NCI-H1417 treated with DMSO at 0.1 percent for 48 hours (cell line): ENCODE measurements at places on chromosomes 1 and 21.

GRCh38 chr1:21706151-21706835 is 37.1 kb upstream of the RAP1GAP start:
- no peak for DNase-seq

- DNase-seq, result no peak
Observed at GRCh38 chr1:244067893-244068292, 16.8 kb downstream of the ZBTB18 start.

GRCh38 chr1:181179987-181180365 is 91.5 kb downstream of the IER5 start:
- peak; percentile 89 for DNase-seq

GRCh38 chr21:45922648-45923047 is 58.9 kb upstream of the COL6A1 start:
- no peak for DNase-seq

- no peak for DNase-seq
Observed at GRCh38 chr1:58412071-58412580, 134.4 kb downstream of the OMA1 start.

DNA sequence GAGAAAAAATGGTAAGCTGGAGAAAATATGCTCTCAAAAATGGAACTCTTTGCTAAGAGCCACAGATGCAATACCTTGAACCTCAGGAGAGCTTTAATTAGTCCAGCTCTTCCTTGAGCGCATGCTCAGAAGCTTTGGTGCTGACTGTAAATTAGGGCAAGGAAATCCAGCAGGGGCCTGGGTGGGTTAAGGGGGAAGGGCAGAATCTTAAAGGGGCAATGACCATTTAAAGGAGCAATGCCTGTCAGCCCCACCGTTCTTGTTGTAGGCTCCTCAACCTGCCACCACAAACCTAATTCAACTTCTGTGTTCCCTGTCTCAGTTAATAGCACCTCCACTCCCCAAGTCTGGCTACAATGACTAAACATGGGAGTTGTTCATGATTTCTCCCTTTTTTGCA is 6.8 kb upstream of the SLC22A15 start:
- no peak for DNase-seq

DNA sequence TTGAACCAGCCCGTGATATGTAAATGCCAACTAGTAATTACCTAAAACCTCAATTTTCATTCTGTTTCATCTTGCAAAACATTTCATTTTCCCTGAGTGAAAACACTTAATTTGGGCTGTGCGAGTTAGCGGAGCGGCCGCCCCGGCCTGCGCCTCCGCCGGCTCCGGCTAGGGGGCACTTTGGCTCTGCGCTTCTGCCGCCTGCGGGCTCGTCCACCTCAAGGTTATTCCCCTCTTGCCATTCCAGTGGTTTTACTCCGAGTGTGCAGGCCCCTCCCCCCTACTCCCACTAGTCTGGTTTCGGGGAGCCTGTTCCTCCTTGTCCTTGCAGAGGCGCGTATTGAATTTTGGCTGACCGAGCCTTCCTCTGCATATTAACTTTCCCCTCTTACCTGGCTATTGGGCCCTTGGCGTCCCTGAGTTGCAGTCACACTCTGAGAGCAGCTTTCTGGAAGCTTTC is 55.6 kb downstream of the PEX14 start:
- no peak for DNase-seq
